ENCODE measurements at places on chromosomes 2 and 18. TPM values are rescaled to one million over a fixed set of nuclear protein-coding genes. Genes with fewer than 3 reads are reported as not detected.

TEKT4 gene
- not detected for total RNA-seq

TLX2 gene
- not detected for total RNA-seq

SERPINB2 gene
- total RNA-seq: 9.7 TPM

SYT4 gene
- total RNA-seq: 1.2 TPM

ABCG5 gene
- not detected for total RNA-seq

CXCR4 gene
- 27.7 TPM for total RNA-seq

APOB gene
- under 0.01 TPM for total RNA-seq

PPP4R3B gene
- total RNA-seq: 80.1 TPM

VIT gene
- total RNA-seq: 23.1 TPM

LMAN2L gene
- 41.5 TPM for total RNA-seq

NYAP2 gene
- 0.10 TPM for total RNA-seq

METTL8 gene
- 18.7 TPM for total RNA-seq

CNNM4 gene
- total RNA-seq: 39.2 TPM
